ENCODE measurements at places on chromosomes 2 and 18. TPM values are rescaled to one million over a fixed set of nuclear protein-coding genes. Genes with fewer than 3 reads are reported as not detected.

Gene CRYBA2
- total RNA-seq, result not detected

Gene ECEL1
- total RNA-seq, result not detected

Gene PLB1
- 1.9 TPM for total RNA-seq

Gene GDF7
- total RNA-seq, result 0.02 TPM

Gene GCG
- not detected for total RNA-seq

Gene HOXD3
- not detected for total RNA-seq

Gene KLHL30
- total RNA-seq, result not detected

Gene FKBP7
- 1.3 TPM for total RNA-seq

Gene ORC2
- 26.1 TPM for total RNA-seq

Gene PKDCC
- 0.50 TPM for total RNA-seq

Gene AQP12B
- not detected for total RNA-seq

Gene KLHL29
- total RNA-seq, result 0.43 TPM

Gene CNDP1
- 0.31 TPM for total RNA-seq

Gene SOX11
- total RNA-seq, result not detected

Gene SLC40A1
- 1.8 TPM for total RNA-seq

DNA sequence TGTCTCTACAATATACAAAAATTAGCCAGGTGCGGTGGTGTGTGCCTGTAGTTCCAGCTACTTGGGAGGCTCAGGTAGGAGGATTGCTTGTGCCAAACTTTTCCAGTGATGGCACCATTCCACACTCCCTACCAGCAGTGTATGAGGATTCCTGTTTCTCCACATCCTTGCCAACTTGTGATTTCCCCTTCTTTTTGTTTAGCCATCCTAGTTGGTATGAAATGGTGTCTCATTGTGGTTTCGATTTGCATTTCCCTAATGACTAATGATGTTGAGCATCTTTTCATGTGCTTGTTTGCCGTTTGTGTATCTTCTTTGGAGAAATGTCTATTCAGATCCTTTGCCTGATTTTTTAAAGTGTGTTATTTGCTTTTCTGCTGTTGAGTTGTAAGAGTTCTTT, 41.0 kb downstream of the EPB41L5 start:
- no peak for DNase-seq

DNA sequence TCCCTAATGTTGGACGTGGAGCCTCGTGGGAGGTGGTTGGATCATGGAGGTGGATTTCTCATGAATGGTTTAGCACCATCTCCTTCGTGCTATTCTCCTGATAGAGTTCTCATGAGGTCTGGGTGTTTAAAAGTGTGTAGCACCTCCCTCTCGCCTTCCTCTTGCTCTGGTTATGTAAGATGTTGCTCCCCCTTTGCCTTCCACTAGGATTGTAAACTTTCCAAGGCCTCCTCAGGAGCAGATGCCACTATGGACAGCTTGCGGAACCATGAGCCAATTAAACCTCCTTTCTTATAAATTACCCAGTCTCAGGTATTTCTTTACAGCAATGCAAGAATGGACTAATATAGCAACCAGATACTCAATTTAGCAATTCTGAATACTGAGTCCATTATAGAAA, 82.4 kb upstream of the PELI1 start:
- no peak for DNase-seq

DNA sequence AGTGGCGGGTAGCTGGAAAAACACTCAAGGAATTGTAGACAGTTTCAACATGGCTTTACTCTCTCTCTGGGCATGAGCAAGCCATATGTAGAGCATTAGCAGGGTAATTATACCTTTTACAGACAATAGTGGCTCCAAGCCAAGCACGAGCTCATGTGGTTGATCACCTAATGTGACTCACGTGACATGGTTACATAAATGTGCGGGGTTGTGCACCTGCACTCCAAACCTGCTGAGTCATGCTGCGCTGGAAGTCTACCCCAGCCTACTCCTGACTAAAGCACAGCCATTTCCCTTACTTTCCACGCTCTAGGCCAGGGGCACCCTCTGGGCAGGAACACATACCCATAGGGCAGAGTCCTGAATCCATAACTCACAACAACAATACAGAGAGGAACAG, 232.8 kb downstream of the MBD5 start:
- DNase-seq, result no peak

DNA sequence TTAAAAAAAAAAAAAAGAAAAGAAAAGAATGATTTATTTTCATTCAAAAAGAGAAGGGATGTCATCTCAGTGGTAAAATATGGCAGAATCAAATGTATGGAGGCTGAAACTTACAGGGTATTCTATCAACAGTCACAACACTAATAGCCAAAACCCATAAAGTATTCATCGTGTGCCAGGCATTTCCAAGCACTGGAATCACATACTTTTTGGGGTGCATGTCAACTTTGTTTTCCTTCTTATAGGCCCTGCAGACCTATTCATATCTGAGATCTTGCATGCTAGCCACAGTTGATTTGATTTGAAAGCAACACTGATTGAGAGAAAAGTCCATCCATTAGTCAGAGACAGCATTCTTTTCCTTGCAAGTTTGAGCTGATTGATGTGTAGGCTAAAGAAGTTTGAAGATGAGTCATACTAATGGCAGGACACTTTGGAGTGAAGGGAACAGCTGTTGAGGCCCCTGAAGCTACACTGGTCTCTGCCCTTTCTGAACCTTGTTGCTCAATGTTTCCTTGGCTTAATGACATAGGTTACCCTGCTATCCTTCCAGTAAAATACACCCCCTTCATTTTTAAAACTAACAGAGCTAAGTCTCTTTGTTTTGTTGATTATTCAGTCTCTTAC, 22.0 kb downstream of the KATNAL2 start:
- DNase-seq, result no peak

DNA sequence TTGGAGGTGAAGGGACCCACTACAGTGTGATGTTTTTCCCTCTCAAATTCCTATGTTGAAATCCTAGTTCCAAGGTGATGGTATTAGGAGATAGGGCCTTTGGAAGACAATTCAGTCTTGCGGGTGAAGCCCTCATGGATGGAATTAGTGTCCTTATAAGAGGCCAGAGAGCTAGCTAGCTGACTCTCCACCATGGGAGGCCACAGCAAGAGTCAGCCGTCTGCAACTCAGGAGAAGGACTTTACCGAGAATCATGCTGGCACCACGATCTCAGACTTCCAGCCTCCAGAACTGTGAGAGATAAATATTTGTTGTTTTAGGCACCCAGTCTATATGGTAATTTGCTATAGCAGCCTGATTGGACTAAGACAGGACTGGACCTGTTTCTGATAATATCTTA, 461.4 kb downstream of the TSN start:
- no peak for DNase-seq

GRCh38 chr2:200962811-200963123, 693 bp downstream of the ORC2 start:
- DNase-seq, result no peak

- no peak for DNase-seq
Measured at GRCh38 chr18:12776821-12777471, 74.1 kb downstream of the PSMG2 start.

GRCh38 chr18:64966667-64967066, 784.1 kb upstream of the CDH7 start:
- no peak for DNase-seq

- no peak for DNase-seq
Measured at GRCh38 chr2:57828221-57828620, 218.4 kb upstream of the VRK2 start.

DNA sequence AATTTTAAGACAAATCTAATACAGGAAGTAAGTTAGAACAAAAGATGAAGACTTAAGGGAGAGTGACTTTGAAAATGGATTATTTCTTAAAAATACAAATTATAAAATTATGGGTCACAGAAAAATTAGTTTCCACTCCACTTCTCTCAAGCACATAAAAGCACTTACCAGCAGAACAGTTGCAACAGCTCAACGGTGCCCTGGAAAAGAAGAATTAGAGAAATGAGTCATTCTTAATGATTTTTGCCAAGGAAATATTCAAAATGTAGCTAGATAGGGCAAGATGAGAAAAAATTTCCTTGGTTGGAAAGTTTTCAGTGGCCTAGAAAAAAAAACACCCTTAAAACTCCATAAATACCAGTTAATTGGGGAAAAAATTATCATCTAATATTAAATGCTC, 2185.6 kb upstream of the CELF4 start:
- DNase-seq, result no peak

DNA sequence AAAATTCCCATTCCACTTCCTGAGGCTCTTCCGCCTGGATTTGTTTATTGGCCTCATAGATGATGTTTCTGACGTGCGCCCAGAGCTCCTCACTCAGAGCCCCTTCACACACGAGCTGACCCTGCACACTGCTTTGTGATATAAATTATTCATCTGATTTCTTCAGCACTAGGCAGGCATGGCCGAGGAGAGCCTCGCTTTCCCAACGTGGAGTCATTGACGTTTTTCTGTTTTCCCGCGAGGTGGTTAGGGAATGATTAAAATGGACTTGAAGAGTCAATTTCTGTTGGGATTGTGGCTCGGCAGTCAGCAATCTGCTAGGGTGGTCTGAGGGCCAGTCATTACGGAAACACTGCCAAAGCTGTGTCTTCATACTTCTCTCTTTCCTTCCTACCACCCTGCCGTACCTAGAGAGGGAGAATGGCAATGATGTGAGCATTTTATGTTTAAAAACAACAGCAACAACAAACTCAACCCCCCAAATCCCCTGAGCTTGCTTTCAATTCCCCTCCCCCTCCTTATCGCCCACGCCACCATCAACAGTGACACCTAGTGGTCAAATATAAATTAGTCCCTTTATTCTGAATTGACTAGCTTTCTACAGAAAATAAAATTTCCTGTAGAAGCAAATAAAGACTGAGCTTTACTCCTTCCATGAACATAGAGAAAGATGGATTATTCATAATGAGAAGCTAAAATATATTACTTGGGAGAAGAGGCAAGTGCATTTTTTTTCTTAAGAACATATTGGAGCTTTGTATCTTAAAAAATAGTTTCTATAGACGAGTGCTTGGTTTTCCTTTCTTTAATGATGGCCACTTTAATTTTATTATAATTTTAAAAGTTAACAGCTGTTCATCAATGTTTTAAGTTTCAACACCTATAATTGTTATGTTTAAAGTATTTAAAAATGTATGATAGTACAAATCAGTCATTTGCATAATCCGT, 285.1 kb downstream of the MTX2 start:
- peak; percentile 74 for DNase-seq

GRCh38 chr2:171160119-171160955, at the start of gene TLK1:
TSS of gene TLK1 (minus strand) at chr2:171160893. CDS start at chr2:171160428, 465 bp downstream.
- peak; percentile 85 for DNase-seq

- peak; percentile 58 for DNase-seq
Measured at GRCh38 chr2:98730707-98731040, 258 bp downstream of the MGAT4A start.

DNA sequence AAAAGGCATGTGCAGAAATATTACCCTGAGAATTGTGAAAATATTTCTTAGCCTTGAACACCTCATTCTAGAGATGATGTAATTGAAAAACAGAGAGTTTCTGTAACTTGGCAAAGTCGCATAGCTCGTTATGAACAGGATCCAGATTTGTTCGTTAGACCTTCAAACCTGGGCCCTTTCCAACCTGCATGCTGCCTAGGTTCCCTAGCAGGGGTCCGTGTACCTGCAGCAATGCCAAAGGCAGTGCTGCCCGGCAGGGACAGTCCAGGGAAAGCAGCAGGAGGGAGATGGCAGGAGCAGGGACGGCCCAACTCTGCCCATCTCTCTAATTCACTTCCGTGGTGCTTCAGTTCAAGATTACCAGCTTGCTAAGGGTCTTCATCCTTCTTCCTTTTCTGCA, 12.0 kb downstream of the PIEZO2 start:
- DNase-seq, result no peak

DNA sequence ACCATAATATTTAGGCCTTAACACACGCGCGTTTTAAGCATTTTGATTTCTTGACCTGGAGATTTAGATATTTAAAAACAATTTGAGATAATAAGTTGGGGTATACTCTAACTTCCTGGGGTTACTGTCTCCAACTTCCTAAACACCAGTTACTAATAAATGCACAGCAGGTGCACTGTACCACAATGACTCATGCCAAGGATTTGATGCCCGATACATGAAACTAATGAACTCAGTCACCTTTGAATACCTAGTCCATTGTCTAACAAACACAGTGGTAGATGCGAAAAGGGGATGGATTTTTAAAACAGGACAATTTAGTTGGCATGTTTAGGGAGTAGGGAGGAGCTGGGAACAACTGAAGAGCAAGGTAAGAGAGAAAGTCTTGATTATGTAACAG, 21.2 kb downstream of the CABYR start:
- DNase-seq, result no peak

DNA sequence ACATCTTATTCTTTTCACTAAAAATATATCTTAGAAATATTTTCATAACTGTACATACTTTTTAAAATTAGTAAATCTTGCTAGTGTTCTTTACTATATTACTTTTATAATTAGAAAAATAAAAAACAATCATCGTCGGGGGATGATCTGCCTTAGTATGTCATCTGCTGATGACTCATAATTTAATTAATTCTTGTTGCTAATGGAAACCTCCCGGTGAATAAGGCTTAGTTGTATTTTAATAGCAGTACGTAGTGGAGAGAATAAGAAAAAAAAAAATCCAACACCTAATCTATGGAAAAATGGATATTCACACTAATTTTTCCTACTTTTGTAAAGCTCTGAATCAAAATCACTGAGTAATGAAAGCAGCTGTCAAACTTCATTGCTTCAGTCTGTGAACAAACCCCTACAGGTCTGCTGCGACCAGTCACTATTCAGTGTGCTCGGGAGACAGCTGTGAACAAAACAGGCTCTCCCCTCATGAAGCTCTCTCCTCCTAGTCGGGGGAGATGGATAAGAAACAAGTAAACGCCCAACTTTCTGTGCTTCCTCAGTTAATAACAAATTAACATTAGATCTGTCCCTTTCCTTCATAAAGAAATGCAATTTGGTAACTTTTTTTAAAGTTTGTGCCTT, 97.4 kb upstream of the UPP2 start:
- no peak for DNase-seq

DNA sequence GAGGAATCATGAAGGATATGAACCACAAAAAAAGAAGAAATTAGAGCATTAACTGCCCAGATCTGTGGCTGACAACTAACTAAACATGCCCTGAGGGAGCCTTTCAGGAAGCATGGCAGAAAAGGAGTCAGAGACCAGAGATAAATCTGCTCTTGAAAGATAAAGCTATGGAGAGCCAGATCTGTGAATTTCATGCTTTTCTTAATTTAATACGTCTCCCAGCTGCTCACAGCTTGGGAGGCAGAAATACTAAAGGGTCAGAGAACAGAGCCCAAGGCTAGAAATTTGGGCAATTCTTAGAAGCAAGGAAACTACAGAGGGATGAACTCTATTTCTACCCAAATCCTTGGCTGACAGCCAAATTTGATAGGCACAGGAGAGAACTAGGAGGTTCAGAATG, 223.0 kb upstream of the DPP10 start:
- DNase-seq, result no peak

- DNase-seq, result no peak
Measured at GRCh38 chr2:197137231-197137630, 173.3 kb downstream of the ANKRD44 start.

DNA sequence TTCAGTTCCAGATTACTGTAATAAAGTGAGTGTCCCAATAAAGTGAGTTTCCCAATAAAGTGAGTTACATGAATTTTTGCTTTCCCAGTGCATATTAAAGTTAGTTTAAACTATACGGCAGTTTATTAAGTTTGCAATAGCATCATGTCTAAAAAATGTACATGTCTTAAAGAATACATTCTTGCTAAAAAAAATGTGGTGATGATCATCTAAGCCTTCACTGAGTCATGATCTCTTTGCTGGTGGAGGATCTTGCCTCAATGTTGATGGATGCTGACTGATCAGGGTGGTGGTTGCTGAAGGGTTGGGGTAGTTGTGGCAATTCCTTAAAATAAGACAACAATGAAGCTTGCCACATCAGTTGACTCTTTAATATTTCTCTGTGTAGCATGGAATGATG, 664.2 kb downstream of the TDRD15 start:
- DNase-seq, result no peak

GRCh38 chr2:55954306-55955035, 30.9 kb upstream of the EFEMP1 start:
- DNase-seq, result no peak

- DNase-seq, result no peak
Measured at GRCh38 chr18:9353596-9353995, 19.0 kb downstream of the TWSG1 start.
